GDM1 (cell line): ENCODE measurements at places on chromosomes 1 and 21.

GRCh38 chr1:65412256-65412983 is 8.0 kb upstream of the LEPR start:
- DNase-seq: no peak

- DNase-seq: no peak
Measured at GRCh38 chr1:64553285-64553684, 83.4 kb downstream of the CACHD1 start.

- DNase-seq: no peak
Measured at GRCh38 chr1:210246447-210246846, 13.9 kb downstream of the SERTAD4 start.

DNA sequence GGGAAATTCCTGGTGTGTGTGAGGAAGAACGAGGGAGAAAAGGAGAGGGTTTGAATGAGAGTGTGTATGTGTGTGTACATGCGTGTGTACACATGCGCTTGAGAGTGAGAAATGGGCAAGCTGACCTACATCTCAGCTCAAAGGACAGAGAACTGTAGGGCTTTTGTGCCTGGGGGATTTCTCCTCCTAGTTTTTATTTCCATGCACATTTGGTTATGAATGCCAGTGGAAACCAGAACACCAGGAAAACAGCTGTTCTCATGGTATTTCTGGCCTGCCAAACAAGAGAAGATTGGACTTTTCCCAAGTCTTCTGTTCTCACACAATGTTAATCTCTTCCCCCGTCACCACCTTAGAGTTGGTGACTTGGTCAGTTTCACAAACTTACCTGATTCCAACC is 45.2 kb downstream of the SLC44A3 start:
- DNase-seq: no peak

DNA sequence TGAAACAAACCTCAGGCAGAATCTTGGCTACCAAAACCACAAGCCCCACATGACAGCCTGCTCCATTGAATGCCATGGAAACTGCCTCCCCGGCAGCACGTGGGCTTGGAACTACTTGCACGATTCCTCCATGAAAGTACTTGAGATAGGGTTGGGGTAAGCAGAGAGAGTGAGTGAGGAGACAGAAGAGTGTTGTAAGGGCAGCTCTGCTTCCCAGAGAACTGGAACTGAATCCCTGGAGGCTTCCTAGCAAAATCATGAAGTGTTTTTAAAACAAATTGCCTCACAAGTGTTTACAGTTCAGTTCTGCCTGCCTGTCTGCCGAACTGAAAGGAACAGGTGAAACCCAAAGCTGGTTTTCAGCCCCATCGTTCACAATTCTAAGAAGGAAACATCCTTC is 35.3 kb upstream of the DNASE2B start:
- DNase-seq: no peak

DNA sequence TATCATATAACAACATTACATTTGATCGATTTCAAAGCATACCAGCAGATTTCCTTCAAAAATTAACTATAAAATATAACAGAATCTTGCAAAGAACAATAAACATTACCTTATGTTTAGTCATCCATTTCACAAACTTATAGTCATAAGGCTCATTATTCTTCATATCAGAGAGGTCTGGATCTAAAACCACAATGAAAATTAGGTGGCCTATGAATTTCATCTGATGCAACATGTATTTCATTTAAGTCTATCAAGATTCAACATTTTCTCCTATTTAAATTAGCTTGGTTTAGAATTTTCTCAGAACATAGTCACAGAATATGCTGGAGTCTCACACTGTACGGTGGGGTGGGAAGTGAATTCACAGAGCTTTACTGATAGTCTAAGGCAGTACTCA is 49.2 kb downstream of the KYAT3 start:
- DNase-seq: no peak
